Endothelial cell (in vitro differentiated cells): ENCODE measurements at places on chromosomes 13 and 19. TPM values are rescaled to one million over a fixed set of nuclear protein-coding genes. Genes with fewer than 3 reads are reported as not detected.

The LGALS14 gene
- not detected for total RNA-seq

The NLRP5 gene
- total RNA-seq: not detected

The FPR1 gene
- total RNA-seq: 0.67 TPM

The CD37 gene
- not detected for total RNA-seq

The PRODH2 gene
- not detected for total RNA-seq

The RAB4B gene
- 29.2 TPM for total RNA-seq
